ENCODE measurements at places on chromosomes 11 and 22.

DNA sequence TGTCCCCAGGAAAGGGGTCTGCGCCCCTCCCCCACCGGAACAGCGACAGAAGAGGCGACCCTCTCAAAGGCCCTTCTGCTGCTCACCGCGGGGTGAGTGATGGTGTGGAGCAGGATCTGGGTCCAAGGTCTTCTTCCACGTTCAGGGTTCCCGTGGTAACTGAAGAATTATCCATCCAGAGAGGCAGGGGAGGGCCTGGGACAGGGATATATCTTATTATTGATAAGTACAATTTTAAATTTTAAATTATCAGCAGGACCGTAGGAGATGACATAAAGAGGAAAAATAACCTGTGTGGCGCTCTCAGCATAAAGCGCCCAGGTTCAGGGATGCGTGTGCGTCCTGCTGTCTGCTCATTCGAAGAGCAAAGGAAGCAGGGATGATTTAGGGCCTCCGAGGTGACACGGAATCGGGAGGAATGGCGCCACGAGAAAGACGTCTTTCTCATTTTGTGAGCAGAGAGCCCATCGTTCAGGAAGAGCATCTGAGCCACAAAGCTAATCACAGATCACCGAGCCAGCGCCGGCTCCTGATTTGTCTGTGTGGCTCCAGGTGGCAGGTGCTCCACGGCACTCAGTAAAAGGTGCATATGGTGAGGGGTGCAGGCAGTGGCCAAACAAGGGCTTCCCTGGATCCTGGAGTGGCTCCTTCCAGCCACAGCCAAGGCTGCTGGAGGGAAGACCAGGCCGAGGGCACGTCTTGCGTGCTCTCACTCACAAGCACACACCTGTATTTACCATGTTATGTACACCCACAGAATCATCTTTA is 19.3 kb downstream of the KRTAP5-5 start:
- DNase-seq, result no peak

GRCh38 chr11:116219171-116219635 is 553.6 kb downstream of the BUD13 start:
- no peak for DNase-seq

GRCh38 chr11:130854483-130854882 is 61.8 kb downstream of the SNX19 start:
- DNase-seq, result no peak

DNA sequence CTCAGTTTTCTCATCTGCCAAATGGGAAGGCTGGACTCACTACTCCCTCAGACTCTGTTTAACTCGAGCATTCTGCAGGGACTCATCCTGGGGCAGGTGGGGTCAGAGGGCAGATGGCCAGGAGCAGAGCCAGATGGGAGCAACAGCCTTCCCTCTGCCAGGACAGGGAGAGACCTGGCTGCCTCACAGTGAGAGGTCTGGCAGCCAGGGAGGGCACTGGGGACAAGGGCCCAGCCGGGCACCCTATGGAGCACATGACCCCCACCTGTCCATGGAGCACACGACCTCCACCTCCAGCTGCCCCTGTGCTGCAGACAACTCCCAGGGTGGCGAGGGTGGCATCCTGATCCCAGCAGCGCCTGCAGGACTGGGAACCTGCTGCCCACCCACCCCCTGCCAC is 67.4 kb downstream of the IGLL1 start:
- no peak for DNase-seq

DNA sequence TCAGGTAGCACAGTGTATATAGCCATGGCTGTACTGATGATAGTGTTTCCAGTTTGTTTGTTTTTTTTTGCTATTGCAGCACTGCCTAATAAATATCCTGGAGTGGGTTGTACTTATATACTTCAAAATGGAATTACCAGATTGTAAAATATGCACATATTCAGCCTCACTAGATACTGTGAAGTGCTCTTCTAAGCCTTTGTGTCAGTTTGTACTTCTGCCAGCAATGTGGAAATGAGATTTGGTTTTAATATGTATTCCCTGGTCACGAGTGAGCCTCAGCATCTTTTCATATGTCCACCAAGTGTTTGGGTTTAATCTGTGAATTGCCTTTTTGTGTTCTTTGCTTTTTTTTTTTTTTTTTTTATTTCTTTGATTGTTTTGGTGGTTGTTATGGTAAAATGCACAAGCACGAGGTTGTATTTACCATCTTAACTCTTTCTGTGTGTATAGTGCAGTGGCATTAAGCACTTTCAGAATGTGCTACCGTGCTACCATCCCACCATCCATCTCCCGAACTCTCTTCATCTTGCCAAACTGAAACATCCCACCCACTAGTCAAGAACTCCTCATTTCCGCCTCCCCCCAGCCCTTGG is 34.9 kb downstream of the ST3GAL4 start:
- DNase-seq, result no peak

- DNase-seq, result no peak
Measured at GRCh38 chr11:128595221-128595620, 7.9 kb upstream of the ETS1 start.

DNA sequence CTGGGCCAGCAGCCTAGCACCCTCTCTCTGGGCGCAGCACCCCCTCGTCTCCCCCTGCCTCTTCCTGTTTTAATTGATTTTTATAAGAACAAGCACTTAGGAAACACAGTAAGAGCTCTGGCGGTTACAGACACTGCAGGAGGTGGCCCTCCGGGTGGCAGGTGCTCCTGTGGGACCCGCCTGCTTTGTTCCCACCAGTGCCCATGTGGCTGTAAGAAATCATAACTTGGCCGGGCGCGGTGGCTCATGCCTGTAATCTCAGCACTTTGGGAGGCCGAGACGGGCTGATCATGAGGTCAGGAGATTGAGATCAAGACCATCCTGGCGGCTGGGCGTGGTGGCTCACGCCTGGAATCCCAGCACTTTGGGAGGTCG is 18.4 kb downstream of the TSPAN4 start:
- no peak for DNase-seq

- no peak for DNase-seq
Measured at GRCh38 chr11:57776031-57776521, 14.5 kb downstream of the CTNND1 start.

DNA sequence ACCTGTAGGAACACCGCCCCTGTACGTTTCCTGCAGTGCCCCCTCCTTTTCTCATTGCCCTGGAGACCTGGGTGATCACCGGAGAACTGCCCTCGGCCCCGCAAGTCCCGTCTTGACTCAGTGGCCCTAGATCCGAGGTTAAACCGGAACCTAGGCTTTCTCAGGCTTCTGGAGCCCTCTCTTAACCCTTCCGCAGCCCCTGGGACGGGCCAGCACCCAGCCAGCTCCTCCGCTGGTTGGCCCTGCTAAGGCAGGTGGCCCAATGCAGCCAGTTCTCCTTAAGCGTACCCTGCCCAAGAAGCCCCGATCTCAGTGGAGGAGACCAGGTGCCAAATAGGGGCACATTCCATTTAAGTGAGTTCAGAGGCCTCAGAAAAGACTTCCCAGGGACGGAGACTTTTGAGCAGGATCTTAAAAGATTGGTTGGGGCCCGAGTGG is 776 bp downstream of the NLRX1 start:
- DNase-seq, result no peak
